ENCODE measurements at places on chromosomes 2 and 18.

DNA sequence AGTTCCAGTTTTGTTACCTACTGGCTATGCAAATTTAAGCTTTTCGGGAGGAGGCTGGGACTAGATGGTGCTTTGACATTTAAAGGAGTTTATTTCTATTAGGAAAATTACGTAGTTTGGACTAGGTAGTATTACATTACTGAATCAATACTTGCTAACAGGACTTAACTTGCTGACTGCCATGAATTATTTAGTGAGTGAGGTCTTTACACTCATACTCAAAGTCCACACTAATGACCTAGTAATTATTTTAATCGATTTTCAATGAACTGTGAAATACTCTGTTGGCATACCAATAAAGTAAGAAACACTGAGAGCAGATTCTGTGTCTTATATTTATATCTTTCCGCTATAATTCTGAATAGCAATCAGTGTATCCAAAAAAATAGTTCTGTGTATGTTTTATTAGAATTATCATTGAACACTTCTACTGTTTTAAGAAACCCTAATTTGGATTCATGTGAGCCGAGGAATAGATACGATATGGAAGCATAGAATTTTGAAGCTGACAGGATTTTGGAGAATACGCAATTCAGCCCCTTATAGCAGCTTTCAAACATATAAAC is 55.0 kb downstream of the CHST9 start:
- no peak for DNase-seq

DNA sequence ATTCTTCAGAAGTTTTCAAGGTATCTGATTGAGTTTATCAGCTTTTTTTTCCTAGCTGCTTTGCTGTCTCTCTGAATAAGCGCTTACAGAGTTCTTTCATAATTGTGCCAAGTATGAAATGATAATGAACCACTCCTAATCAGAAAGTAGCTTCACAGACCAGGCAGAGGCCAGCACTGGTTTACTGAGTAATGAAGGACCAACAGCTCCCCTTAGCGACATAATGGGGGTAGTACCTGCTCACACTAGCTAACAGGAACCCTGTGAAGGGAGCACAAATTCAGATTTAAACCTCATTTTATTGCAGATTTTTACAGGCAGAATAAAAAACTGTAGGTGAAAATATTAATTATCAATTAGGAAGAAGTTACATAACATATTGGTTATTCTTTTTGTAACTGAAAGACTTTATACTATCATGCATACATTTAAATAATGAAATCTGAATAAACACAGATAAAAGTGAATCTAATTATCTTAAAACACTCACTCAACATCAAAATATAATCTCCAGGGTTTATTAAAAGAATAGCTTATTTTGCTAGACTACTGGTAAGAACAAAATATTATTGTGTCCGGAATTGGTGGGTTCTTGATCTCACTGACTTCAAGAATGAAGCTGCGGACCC is 53.7 kb upstream of the LRRC30 start:
- peak; percentile 78 for DNase-seq

DNA sequence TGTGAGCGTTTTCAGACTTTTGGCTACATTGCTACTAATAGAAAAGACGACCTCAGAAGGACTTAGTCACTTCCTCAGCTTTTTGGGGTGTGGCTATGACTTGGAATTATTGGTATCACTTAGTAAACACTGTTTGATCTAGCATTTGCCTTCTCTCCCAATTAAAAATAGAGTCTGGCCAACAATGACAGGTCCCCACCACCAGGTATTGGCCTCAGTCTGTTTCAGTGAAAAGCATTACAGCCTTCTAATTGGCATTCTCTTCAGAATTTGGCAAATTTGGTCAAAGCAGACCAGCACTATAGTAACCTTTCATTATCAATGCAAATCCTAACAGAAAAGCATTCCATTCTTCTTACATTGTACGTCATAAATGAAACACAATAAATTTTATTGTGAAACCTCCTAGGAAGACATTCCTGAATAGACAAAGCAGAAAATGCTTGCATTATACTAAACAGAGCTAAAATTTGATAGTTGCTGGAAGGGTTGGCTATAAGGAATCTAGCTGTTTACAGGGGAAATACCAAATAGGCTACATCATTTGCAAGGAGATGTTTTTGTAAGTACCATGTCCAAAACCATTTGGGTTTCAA is 613.9 kb downstream of the IRS1 start:
- DNase-seq = peak; percentile 98

- no peak for DNase-seq
These were observed 20.5 kb downstream of the PDIA6 start for GRCh38 chr2:10792001-10792634.

DNA sequence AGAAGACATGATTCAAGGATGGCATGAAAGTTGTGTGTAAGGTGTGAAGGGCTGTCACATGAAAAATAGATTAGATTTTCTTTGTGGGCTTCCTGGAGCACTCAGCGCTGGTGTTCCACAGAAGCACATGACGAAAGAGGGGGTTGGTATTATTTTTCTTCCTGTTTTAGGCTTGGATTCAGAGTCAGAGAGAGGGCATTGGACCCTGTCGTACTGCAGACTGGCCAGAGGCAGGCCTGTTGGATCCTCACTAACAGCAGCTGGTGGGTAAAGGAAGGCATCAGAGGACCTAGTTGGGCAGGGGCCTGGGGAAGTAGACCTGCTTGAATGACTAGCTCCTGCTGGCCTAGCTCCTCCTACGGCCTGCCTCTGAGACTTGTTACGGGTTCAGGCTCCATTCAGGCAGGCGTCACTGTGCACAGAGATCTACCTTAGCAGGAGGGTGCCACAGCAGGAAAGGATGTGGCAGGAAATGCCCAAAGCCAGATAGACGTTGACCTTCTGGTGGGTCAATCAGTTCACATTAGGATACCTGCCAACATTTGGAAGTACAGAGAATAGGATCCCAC is 13.1 kb downstream of the CTLA4 start:
- DNase-seq = no peak

- no peak for DNase-seq
These were observed 73.6 kb downstream of the ST6GAL2 start for GRCh38 chr2:106812383-106812782.

DNA sequence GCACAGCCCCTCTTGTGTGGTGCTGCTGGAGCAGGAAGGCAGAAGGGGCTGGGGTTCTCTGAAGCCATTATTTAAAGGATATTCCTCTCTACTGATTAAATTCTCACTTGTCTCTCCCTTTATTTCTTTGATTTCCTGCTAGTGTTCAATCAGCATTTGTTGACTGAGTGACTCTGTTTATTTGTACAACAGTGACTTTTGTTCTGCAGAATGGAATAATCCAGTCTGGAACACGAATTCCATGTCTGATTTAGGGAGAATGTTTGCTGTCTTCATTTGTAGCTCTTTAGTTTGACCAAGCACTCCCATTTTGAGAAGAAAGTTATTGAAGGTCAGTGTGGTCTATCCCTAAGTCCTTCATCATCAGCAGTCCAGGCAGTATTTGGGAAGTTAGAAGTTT is 141.2 kb downstream of the SETBP1 start:
- DNase-seq = no peak
